GM23338 (cell line): ENCODE measurements at places on chromosomes 16 and 17.

- no peak for DNase-seq
- H3K4me3 ChIP-seq = no peak overlapping the region
- no peaks in the 10 kb centered on the region for H3K4me1 ChIP-seq
- H3K27ac ChIP-seq = no peak overlapping the region
- no peaks in the 10 kb centered on the region for H3K27me3 ChIP-seq
These were observed 13.1 kb upstream of the TRAP1 start for GRCh38 chr16:3730161-3731125.

DNA sequence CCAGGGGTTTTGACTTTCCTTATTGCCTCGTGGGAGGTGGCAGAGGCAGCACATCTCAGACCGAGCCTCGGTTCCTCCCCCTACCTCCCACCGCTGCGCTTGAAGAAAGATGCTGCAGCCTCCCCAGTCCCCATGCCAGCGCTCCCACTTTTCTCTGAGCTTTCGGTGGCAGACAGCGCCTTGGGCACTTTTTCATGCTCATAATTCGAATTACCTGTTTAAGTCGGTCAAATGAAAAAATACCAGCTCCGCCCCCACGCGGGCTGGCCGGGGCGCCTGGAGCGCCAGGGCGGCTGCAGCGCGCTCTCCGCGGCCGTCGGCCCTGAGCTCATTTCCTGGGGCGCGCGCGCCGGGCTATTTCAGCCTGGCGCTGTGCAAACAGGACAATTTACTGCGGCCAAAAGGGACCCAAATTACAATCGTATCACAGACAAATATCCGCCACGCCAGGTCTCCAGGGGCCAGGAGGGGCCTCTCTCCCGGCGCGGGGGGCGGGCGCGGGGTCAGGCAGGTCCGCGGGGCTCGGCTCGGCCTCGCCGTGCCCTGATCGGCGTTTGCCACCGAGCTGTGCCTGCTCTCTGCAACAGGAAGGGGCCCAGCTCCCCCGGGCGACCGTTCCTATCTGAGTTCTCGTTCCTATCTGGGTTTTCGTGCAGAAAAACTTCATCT, 45.0 kb downstream of the SOST start:
- no peaks in the 10 kb centered on the region for H3K36me3 ChIP-seq
- peak overlapping the region; percentile 82 for H3K4me3 ChIP-seq
- H3K4me1 ChIP-seq = peaks cover 18% of the 10 kb centered on the region
- peak; percentile 58 for DNase-seq
- H3K27ac ChIP-seq = no peak overlapping the region

- DNase-seq = peak; percentile 76
- no peak overlapping the region for H3K27ac ChIP-seq
- H3K27me3 ChIP-seq = no peaks in the 10 kb centered on the region
These were observed 13.5 kb downstream of the PSMD7 start for GRCh38 chr16:74309789-74310781.

DNA sequence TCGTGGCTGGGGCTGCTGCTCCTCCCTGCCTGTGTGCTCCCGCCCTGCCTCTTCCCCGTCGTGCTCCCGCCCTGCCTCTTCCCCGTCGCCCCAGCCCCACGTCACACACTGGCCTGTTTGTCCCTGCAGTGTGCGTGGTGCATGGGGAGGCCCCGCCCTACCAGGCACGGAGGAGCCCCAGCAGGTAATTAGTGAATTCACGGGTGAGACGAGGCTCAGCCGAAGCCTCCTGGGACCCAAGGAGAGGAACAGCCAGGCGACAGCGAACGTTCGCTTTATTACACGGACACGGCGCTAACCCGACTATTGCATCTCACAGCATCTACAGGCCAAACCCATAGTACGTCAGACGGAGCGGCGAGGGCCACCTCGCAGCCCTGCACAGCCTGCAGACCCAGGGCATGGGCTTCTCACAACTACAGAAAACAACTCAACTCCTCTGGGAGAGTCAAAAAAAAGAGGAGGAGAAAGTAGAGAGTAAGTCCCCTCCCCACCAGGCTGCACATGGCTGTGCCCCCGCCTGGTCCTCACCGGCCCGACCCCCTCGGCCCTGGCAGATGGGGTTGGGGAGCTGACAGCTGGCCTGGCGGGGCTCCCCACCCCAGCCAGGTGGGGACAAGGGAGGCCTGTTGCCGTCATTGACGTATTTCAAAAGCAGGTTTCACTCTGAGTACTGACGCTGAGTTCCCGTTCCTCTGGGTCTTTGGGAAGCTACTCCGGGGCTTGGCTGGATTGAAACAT, 4.3 kb upstream of the PABPN1L start:
- DNase-seq = no peak
- H3K27ac ChIP-seq = no peak overlapping the region
- no peaks in the 10 kb centered on the region for H3K27me3 ChIP-seq
- H3K4me3 ChIP-seq = no peak overlapping the region

- H3K4me1 ChIP-seq = peaks cover 26% of the 10 kb centered on the region; the same call in 1 of the 2 replicates
- H3K4me3 ChIP-seq = no peak overlapping the region
- no peaks in the 10 kb centered on the region for H3K36me3 ChIP-seq
- no peaks in the 10 kb centered on the region for H3K27me3 ChIP-seq
These were observed 6.3 kb upstream of the ITGA3 start for GRCh38 chr17:50049636-50050035.

GRCh38 chr17:36147601-36148000, 28.8 kb downstream of the TBC1D3B start:
- H3K36me3 ChIP-seq = no peaks in the 10 kb centered on the region
- no peak overlapping the region for H3K4me3 ChIP-seq
- no peaks in the 10 kb centered on the region for H3K27me3 ChIP-seq
- H3K4me1 ChIP-seq = no peaks in the 10 kb centered on the region
- no peak overlapping the region for H3K27ac ChIP-seq
- DNase-seq = no peak

GRCh38 chr16:85544016-85544415, 69.1 kb upstream of the GSE1 start:
- no peak for DNase-seq
- no peak overlapping the region for H3K4me3 ChIP-seq
- H3K4me1 ChIP-seq = no peaks in the 10 kb centered on the region; the same call in 1 of the 2 replicates
- H3K27me3 ChIP-seq = no peaks in the 10 kb centered on the region
- H3K36me3 ChIP-seq = no peaks in the 10 kb centered on the region

DNA sequence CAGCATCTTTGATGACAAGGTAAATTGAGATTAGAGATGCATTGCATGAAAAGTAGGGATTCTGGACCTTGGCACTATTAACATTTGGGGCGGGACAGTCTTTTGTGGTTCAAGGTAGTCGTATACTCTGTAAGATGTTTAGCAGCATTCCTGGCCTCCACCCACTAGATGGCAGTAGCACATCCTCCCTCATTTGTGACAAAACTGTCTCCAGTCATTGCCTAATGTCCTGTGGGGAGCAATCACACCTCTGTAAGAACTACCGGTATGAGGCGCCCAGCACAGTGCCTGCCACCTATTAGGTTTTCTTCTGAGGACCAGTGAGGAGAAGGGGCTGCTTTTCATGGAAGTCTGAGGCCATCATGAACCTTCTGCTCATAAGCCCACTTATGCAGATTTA, 180.8 kb downstream of the RBFOX1 start:
- no peaks in the 10 kb centered on the region for H3K27me3 ChIP-seq
- H3K36me3 ChIP-seq = no peaks in the 10 kb centered on the region
- H3K27ac ChIP-seq = no peak overlapping the region

DNA sequence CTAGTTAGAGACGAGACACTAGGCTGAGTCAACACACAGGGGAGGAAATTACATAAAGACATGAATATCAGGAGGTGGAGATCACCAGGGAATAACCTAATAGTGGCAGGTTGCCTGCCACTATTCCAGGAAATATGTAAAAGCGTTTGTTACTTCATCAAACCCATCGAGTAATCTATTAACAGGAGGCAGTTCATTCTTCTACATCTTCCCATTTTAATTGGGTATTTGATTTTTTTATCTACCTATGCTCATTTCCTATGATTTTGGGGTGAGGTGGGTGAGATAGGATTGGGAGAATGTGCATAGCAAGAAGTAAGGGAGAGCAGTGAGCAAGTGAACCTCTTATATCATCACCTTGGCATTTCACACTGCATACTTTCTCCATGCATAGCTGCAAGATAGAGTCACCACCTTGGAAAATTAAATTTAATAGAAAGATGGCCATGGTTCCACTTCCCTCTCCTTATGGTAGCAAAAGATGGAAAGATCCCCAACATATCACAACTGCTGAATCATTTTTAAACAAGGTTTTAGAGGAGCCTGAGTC, 312.2 kb downstream of the TMEM114 start:
- H3K4me3 ChIP-seq = no peak overlapping the region
- H3K4me1 ChIP-seq = no peaks in the 10 kb centered on the region
- no peak for DNase-seq
- H3K27me3 ChIP-seq = no peaks in the 10 kb centered on the region

DNA sequence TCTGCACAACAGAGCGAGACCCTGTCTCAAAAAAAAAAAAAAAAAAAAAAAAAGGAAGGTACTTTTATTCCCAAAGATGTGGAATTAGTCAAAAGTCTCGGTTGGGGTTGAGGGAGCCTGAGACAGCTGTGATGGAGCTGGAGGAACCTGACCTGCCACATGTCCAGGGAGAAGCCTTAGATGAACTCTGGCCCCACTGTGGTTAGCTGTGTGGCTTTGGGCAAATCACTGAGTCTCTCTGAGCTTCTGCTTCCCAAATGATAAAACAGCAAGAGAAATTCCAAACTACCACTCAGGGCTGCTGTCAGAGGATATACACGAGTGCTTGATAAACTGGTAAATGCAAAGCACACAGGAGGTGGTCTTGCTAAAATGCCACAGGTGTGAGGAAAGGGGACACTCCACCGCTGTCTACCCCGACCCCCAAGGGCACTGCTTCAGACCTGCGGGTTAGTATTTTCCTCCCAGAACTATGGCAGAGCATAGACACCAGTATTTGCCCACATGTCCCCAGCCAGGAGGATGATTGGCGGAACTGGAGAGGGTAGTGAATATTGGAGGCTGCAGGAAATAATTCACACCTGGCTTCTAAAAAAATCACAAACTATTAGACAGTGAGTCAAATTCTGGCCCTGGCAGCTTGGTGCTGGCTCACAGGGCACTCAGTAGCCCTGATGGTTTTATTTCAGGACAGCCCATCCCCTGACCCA, 14.7 kb downstream of the DRC3 start:
- H3K27me3 ChIP-seq = no peaks in the 10 kb centered on the region
- no peaks in the 10 kb centered on the region for H3K4me1 ChIP-seq
- DNase-seq = no peak
- no peak overlapping the region for H3K4me3 ChIP-seq

- no peak overlapping the region for H3K27ac ChIP-seq
- H3K36me3 ChIP-seq = no peaks in the 10 kb centered on the region
- H3K4me1 ChIP-seq = peaks cover 8% of the 10 kb centered on the region; the same call in 1 of the 2 replicates
- no peaks in the 10 kb centered on the region for H3K27me3 ChIP-seq
These were observed 119.7 kb downstream of the RAB11FIP4 start for GRCh38 chr17:31511195-31511578.

DNA sequence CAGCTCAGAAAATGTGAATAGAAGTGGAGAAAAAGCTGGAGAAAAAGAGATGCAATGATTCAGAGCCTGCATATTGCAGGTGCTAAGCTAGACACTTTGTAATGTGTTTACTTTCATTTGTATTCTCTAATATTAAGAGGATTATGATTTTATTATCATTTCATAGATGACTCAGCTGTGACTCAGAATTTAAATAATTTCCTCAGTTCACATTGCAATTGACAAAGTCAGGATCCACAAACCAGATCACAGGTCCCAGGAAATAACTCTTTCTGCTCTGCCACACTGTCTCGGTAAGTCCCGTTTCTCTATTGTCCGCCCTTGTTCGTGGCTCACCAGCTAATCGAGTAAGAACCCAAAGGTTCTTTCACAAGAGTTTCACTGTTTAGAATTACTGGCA, 235.4 kb upstream of the MON1B start:
- no peaks in the 10 kb centered on the region for H3K36me3 ChIP-seq
- no peak overlapping the region for H3K27ac ChIP-seq
- H3K27me3 ChIP-seq = no peaks in the 10 kb centered on the region
- H3K4me3 ChIP-seq = no peak overlapping the region

DNA sequence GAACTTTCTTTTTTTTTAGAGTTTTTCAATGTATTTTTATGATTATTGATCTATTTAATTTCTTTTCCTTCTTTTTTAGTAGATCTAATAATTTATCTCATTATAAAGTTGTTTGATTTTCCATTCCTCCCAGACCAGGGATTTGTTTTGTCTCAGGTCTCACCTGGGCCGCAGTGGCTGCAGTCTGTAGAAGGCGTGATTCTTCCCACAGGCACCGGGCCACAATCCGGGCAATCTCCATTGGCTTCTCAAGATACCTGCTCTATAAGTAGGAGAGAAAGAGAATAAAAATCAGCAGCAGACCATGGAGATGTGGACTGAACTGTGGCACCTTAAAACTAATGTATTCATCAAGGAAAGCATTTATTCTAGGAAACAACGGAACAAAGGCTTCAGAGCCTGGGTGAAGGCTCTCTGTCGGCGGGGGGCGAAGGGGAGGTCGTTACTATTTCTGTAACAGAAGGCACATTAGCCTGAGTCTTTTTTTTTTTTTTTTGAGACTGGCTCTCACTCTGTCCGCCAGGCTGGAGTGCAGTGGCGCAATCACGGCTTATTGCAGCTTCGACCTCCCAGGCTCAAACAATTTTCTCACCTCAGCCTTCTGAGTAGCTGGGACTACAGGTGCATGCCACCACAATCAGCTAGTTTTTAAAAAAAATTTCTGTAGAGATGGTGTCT, 42.7 kb downstream of the STAT3 start:
- no peak for DNase-seq
- no peaks in the 10 kb centered on the region for H3K27me3 ChIP-seq
- peak overlapping the region; percentile 74; the same call in 1 of the 2 replicates for H3K27ac ChIP-seq
- peaks cover 15% of the 10 kb centered on the region for H3K36me3 ChIP-seq
- H3K4me3 ChIP-seq = no peak overlapping the region

- DNase-seq = no peak
- peaks cover 20% of the 10 kb centered on the region for H3K4me1 ChIP-seq
- no peaks in the 10 kb centered on the region for H3K36me3 ChIP-seq
- H3K4me3 ChIP-seq = no peak overlapping the region
- no peaks in the 10 kb centered on the region for H3K27me3 ChIP-seq
These were observed 478.3 kb upstream of the ZFHX3 start for GRCh38 chr16:73526011-73526804.

DNA sequence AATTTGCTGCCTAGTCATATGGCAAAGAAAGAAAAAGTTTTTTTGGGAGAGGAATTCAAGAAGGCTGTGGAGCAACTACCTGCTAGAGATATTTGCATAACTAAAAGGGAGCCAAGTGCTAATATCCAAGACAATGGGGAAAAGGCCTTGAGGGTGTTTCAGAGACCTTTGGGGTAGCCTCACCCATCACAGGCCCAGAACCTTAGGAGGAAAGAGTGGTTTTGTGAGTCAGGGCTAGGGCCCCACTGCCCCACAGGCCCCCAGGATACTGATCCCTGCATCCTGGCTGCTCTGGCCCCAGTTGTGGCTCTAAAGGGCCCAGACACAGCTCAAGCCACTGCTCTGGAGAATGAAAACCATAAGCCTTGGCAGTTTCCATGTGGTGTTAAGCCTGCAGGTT, 41.9 kb upstream of the SDK2 start:
- no peak overlapping the region for H3K27ac ChIP-seq
- no peaks in the 10 kb centered on the region for H3K27me3 ChIP-seq
- H3K4me1 ChIP-seq = peaks cover 42% of the 10 kb centered on the region
- peak; percentile 61 for DNase-seq
- H3K36me3 ChIP-seq = no peaks in the 10 kb centered on the region

GRCh38 chr17:43784068-43784467, 3.8 kb downstream of the CFAP97D1 start:
- no peaks in the 10 kb centered on the region for H3K36me3 ChIP-seq
- H3K27me3 ChIP-seq = peaks cover 21% of the 10 kb centered on the region
- peaks cover 5% of the 10 kb centered on the region for H3K4me1 ChIP-seq
- H3K4me3 ChIP-seq = no peak overlapping the region
- no peak for DNase-seq
